Stimulated activated CD4-positive, alpha-beta T cell treated with anti-CD3 and anti-CD28 coated beads, Interleukin-15, amount 100 ng/mL, for 1 hour (primary cell): ENCODE measurements at places on chromosomes 6 and 20.

GRCh38 chr6:167661552-167662044 is 165.1 kb upstream of the AFDN start:
- DNase-seq, result no peak

DNA sequence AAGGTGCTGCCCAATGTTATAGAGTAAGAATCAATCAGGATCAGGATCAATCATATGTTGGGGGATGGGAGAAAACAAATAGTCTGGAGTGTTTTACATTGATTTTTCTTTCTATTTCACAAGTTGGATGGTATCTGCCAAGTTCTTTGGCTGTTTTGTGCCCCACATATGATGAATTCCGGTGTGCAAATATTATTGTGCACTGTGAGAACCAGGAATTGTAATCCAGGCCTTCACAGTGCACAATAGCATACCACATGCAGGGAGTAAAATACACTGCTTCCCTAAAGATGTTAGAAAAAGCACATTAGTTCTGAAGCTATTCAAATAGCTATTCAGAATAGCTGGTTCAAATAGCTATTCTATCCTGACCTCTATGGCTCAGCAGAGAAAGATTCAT is 133.7 kb downstream of the LCA5 start:
- DNase-seq, result no peak

GRCh38 chr20:13904766-13905165 is 85.6 kb downstream of the SEL1L2 start:
- DNase-seq, result no peak

GRCh38 chr6:22236626-22237414 is 60.0 kb downstream of the PRL start:
- no peak for DNase-seq

- DNase-seq, result no peak
Measured at GRCh38 chr20:5153612-5154542, 27.1 kb downstream of the CDS2 start.
